ENCODE measurements at places on chromosomes 4 and X.
A peak's percentile ranks its signal among the peaks of the same experiment; 100 is the strongest.

DNA sequence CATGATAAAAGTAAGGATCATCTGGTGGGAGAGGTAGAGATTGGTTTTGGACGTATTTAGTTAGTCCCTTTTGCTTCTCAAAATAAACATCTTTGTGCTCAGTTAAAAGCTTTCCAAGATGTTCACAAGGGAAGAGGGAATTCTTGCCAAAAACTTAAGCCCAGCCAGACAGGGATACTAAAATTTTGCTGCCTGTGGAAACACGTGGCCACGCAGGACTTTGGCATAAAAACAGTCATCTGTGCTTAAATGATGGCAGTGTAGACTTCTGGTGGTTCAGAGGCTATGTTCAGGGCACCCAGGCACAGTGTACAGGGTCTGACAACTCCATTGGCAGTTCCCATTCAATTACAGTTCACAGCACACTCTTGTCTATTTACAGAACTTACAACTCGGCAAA, 93.2 kb upstream of the JADE1 start:
- DNase-seq = no peak

DNA sequence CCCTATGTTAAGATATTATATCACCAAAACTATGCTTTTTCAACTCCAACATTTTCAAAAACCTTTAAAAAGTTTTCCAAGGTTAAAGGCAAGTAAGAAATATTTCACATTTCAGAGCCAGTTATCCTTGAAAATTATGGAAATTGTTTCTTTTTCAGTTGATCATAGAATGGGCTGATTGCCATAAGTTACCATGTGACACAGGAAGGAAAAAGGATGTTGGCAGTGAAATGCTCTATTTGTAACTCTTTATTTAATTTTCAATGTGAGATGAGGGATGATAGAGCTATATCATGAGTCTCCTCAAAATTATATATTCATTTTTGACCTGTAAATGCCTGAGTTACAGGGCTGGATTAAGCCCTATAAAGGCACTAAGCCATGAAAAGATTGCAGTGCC, 93.0 kb upstream of the PLS3 start:
- no peak for DNase-seq

GRCh38 chrX:112849016-112849415, 8.4 kb upstream of the AMOT start:
- DNase-seq = no peak

DNA sequence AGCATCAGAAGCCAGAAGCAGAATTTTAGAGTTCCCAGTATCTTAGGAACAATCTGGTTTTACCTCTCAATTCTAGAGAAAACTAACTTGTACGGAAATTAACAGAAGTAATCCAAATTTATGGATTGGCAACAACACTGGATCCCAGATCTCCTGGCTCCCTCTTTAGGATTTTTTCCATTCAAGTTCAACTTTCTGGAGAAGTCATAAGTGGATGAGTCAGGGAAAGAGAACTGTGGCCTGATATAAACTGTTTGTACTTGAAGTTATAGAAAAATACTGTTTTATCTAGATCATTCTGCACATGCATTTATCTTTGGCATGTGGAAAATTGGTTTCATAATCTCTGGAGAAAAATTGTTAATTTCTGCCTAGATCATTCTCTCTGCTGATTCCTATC, 380.4 kb downstream of the PCDH7 start:
- no peak for DNase-seq

DNA sequence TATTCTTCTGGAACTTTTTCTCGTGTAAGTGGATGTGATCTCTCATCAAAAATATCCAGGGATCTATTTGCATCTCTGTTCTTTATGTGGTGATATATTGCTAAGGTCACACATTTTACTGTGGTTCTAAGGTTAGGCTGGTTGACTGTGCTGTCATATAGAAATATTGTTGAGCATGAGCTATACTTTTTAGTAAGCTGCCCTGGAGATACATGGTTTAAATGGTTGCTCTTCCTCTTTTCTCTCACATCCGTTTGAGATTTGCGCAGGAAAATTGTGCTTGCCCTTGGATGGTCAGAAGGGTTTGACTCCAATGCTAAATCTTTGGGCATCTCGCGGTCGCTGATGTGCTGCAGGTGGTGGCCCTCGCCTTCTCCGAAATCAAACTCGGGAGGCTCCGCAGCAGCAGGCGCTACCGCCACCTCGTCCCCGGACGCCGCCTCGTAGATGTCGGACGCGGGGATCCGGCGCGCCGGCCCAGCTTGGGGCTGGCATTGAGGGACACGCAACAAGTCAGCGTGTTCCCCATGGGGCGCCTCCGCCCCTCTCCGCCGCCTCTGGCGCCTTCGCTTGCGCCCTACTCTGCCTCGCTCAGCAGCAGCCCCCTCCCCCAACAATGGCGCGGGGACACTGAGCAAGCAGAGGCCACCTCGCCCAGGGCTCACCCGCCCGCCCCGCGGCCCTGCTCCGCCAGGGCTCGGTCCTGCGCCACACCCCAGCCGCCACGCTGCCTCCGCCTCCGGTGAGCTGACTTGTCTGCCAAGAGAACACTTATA, 154.5 kb downstream of the MSN start:
- DNase-seq = no peak

DNA sequence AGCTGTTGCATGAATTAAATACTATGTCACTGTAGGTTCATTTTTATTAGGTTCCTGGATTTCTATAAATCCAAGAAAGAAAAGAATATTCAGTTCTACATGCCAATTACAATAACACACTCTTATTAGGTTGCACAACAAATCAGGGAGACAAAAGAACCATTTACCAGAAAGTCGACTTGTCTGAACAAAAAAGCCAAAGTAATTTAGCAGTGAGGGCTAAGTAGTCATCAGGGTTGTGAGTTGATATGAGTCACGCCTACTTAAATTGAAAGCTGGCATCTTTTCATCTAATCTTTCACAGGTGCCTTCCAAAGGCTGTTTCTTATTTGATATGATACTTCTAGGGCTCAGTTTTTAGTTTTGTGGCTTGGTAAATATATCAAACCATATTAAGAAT, 25.4 kb upstream of the GNRHR start:
- DNase-seq = no peak

DNA sequence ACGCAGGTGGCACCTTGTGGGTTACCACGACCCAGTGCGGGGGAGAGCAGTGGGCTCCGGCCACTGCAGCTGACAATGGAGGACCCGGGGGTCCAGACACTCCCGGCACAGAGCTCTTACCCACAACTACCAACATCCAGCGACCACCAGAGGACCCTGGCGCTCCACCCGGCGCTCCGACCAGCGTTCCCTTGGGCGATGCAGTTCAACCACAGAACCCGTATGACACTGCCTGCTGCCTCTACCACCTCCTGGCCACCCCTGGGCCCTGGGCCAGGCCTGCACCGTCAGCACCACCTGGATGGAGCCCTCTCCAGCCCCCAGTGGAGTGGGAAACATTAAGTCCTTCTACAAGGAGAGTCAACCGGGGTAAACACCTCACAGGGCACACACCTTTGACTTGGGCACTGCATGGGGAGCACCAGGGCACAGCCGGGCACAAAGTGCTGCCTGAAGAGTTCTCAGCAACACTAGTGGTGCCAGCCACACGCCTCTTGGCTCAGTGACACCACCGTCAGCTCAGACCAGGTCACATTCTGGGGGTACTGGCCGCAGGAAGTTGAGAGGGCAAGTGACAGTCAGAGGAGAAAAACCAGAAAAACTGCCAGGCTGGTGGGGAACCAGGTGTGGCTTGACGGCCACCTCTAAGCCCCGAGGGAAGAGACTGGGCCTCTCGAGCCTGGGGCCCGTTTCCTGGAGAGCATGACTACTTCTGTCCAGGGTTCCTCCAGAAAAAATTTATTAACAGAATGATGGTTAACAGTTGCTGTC, 2.6 kb downstream of the CTBP1 start:
- peak; percentile 60 for DNase-seq

GRCh38 chr4:105496899-105497298, 23.0 kb upstream of the PPA2 start:
- DNase-seq = no peak

DNA sequence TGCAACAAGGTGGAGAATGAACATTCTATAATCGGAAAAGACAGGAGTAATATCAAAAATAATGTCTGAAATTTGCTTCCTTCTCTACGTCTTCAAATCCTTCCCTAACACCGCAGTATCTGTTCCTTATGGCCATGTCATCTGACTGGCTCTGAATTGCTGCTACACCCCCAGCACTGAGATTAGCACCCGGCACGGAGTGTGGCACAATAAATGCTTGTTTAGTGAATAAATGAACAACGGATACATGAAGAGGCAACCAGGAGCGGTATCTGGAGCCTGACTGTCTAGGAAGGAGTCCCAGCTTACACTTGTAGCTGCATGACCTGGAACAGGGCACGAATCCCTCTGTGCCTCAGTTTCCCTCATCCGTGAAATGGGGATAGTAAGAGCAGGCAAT, 164.3 kb downstream of the AFAP1 start:
- no peak for DNase-seq

DNA sequence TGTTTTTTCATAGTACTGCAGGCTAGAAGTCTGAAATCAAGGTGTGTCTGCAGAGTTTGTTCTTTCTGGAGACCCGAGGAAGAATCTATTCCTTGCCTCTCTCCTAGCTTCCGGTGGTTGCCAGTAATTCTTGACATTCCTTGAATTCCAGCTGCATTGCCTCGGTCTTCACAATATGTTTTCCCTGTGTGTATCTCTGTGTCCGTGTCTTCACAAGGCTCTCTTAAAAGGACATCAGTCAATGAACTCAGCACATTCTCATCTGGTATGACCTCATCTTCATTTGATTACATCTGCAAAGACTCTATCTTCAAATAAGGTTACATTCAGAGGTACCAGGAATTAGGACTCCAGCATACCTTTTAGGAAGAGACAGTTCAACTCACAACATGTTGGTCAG, 163.4 kb downstream of the BANK1 start:
- DNase-seq = no peak

Data from GM19239 (cell line).